Activated T-helper 9 cell treated with anti-CD3 and anti-CD28 coated beads, Interleukin-2, amount 50 U/mL, for 16 hours (primary cell): ENCODE measurements at places on chromosomes 13 and 19.

- no peak for DNase-seq
Measured at GRCh38 chr19:2252055-2252796, 3.1 kb downstream of the AMH start.

- DNase-seq: no peak
Measured at GRCh38 chr19:4807188-4807587, 15.7 kb downstream of the FEM1A start.

DNA sequence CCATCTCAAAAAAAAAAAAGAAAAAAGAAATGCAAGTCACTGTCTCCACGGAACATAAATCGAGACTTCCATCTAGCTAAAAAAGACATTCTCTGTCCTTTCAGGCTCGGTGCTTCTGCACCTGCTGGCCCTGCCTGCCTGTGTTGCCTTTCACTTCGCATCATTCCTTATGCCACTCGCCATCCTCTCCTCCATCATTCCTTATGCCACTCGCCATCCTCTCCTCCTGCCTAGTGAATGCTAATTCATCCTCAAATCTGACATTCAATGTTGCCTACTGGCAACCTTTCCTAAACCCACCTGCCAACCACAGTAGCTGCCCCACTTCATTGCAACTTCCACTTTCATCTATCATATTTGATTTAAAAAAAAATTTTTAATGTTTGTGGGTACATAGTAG, 36.7 kb downstream of the KCTD12 start:
- no peak for DNase-seq

DNA sequence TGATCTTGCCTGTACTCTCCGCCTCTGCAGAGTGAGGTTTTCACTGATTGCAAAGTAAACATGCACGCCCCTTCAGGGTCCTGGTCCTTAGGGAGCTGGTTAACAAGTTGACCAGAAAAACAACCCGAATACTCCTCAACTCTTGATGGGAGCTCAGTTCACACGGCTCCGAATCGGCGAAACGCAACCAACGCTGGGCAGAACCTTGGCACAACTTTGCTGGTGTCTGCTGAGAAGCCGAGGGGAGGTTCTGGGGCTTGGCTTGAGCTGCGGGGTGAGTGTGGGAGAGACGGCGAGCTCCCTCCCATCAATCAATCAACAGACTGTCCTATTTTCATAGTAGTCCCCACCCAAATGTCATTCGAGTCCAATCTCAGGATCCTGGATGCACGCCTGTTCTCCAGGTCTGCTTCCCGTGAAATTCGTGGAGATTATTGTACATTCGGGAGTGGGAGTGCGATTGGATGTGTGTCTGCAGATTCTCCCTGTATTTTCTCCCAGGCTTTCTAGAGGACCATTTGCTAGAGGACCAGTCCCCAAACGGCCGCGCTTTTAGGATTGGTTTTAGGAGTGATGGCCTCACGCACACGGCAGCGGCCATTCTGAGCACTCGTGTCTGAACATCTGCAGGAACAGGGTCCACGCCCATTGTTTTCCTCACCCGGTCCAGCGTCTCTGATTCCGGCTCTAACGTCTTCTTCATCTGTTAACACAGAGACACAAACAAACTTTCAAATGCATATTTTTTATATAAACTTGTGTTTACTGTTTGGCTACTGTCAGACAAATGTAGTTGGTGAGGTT, 51.6 kb upstream of the F7 start:
- DNase-seq: no peak

- no peak for DNase-seq
Measured at GRCh38 chr13:110731072-110731471, 17.6 kb downstream of the ING1 start.

- no peak for DNase-seq
Measured at GRCh38 chr13:49517461-49517860, 21.7 kb downstream of the PHF11 start.

DNA sequence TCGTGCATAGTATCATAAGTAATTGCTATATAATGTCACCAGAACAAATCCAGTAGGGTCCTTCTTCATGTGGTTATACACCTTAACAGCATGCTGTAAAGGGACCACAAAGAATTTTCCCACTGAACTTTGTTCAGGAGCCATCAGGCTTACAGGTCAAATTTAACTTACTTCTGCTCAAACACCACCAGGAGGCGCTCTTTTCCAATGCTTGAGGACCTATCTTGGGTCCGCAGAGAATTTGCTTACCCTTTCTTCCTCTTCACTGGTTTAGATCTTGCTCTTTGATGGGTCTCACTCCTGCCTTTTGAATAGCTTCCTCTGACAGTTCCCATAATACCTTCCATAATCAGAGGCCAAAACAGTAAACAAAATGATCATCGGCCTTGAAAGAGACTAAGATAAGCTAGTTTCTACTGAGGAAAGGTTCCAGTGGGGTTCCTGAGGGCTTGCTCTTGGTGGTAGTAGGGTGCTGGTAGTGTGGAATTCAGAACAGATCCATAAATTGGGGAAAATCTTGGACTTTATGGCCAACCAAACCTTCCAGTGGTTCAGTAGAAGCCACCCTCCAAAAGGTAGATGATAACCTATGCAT, 37.4 kb downstream of the SCGB2B2 start:
- DNase-seq: peak; percentile 26

DNA sequence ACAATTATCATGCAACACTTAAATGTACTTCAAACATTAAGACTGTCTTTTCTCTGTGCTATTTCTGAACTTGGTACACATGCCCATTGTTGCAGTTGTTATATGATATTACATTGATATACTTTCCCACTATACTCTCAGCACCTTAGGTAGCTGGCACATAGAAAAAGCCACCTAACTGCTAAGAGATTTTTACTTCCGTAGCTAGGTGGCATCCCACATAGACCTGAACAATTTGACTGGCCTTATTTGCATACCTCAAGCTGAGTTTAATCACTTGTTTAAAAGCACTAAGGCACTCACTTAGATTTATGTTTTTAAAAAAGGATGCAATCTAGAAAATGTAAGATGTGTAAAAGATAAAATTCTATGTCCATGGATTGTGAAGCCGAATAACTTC, 194.2 kb downstream of the POU4F1 start:
- DNase-seq: no peak

DNA sequence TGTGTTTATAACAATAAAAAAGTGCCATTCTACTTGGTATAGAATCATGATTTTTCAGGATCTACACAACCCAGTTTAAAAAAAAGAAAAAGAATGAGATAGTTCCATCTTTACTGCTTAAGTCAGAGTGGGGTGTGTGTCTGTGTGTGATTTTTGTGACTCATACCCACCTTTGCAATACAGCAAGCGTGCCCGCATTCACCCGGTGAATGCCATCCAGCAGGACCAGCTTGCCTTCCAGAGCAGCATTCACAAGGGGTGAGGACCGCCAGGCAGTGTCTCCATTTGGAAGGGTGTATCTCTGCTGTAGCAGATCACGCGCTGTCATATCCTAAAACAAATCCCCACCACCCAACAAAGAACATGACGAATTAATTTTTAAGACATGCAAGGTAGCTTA, 127.7 kb downstream of the VWA8 start:
- no peak for DNase-seq

- DNase-seq: no peak
Measured at GRCh38 chr13:49690133-49690994, 922 bp downstream of the EBPL start.

- DNase-seq: no peak
Measured at GRCh38 chr19:37893845-37894575, 12.4 kb downstream of the WDR87 start.

DNA sequence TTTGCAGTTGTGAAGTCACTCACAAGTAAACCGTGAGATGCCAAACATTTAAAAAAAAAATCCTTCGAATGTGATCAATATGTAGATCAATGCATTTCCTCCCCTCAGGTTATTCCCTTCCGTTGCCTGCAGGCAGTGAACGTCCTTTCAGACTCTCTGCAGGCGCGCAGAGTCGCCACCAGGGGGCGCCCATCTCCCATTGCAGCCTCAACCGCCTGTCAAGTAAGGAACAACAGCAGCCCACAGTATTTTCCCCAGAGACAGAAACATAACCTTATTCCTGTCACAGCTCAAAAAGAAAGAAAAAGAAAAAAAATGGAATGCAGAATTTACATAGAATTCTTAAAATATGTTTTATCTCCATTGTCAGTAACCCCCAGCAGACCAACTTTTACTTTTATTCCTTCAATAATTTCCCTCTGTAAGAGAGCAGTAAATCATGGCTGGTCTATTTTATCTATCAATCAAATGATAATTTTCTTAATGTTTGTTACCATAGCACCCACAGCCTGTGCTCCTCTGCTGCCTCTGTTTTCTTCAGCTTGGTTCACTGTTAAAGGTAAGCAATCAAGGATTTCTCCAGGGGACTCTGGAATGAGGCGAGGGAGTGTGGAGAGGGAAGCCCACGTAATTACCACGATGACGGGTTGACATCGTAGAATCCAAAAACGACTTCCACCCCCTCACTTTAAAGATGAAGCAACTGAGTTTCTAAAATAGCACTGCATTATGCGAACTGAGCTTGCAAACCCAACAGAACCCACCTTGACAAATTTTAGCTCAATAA, 637.6 kb upstream of the ARGLU1 start:
- peak; percentile 26 for DNase-seq

- no peak for DNase-seq
Measured at GRCh38 chr19:17113127-17113785, 37.7 kb downstream of the MYO9B start.

GRCh38 chr13:51258612-51259548, 36.7 kb downstream of the FAM124A start:
- DNase-seq: no peak

DNA sequence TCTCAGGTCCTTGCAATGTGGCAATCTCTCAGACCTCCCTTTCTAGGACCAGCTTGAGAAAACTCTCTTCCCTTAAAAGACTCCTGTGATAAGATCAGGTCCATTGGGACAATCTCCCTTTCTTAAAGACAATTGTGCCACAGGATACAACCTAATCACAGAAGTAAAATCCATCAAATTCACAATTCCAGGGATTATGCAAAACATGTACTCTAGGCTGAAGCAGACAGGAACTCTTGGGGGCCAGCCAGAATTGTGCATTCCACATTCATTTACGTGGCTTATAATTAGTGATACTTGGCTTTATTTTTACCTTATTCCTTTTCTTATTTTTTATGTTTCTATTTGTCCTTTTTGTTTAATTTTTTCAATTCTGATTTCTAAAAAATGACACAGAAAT, 257.9 kb downstream of the KLF12 start:
- no peak for DNase-seq

GRCh38 chr19:3100747-3101730, 6.9 kb downstream of the GNA11 start:
- no peak for DNase-seq

- DNase-seq: no peak
Measured at GRCh38 chr13:98795220-98795619, 42.7 kb upstream of the SLC15A1 start.

DNA sequence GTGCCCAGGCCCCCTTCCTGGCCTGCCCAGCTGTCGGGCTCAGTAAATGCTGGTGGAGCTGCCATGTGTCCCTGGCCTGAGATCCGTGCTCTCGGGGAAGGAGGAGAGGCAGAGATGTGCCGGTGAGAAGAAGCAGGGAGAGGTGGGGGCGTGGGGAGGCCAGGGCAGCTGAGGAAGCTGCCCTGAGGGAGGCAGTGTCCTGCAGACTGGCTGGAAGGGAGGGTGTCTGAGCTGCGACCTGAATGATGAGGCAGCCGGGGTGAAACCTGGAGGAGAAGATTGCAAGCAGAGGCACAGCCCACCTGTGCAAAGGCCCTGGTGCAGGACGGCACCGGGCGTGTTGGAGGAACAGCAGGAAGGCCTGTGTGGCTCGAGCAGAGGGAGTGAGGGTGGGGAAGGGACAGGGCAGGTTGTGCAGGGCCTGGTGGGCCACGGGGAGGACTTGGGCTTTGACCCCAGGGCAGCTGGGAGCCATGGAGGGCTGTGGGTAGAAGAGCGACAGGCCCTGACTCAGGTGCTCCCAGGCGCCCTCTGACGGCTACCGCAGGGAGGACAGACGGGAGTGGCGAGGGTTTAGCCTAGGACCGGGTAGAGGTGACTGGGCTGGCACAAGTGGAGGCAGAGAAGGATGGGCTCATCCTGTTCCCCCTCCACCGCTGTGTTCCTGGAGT, 14.0 kb upstream of the CELF5 start:
- DNase-seq: peak; percentile 54

GRCh38 chr19:41987141-41987860, 6.7 kb downstream of the ATP1A3 start:
- no peak for DNase-seq

DNA sequence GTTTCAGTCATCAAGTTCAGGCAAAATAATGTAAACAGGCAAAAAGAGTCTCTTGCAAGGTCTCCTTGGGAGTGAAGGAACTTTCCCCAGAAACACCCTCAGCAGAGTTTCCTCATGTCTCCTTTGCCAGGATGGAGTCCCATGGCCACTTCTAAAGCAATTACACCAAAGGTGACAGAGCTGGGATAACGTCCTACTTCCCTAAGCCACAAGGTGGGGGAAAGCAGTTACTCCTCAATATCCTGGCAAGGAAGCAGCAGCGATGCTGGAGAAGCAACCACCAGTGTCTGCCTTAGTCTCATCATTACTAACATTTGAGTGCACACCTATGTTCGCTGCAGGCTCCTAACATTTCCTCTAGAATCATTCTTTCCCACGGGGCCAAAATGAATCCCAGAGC, 88.6 kb downstream of the UBL3 start:
- DNase-seq: no peak

DNA sequence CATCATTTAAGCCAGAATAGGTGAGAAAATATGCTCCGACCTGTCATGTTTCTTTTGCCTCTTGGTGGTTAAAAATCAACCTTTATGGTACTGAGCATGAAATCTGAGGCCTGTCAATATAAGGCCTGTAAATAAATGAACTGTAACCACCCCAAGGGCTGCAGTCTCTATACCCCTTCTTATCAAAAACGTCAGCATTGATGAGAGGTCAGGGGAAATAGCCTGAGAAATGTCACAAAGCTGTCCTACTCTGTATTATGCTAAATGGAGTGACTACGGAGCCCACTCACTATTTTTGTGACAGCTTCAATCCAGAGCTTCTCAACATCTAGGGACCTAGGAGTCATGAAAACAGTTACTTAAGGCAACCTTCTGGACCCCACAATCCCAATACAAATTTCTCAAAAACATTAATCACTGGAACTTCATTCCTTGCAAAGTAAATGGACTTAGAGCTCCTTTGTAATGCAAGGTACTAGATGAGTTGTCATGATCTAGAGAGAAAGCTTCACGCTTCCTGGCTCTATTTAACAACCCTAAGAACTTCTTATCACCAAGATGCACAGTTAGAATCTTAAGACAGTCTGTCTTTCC, 2.7 kb upstream of the RAP2A start:
- no peak for DNase-seq

DNA sequence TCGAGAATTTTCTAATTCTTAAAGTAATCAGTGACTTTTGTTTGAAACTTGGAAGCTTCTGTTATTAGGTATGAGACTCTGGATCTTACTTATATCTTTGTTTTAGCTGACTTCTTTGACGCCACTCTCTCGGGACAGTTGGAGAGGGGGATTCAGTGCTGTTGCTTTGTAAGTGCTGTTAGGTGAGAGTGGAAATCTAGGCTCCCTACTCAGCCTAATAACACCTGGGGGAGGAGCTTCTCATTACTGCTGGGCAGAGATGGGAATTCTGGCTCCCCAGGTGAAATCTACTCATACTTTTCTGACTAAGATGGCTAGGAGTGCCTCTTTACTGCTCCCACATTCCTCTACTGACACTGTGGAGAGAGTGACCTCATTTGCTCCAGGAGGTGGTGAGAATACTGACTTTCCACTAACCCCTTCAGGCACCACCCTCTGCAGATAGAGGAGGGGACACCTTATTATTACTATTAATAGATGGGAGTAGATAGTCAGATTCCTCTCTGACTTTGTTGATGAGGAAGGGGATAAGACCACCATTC, 324.9 kb upstream of the SPRY2 start:
- DNase-seq: no peak

- no peak for DNase-seq
Measured at GRCh38 chr13:81493144-81493543, 1152.2 kb upstream of the SPRY2 start.

GRCh38 chr19:23906835-23907234, 7.9 kb upstream of the ZNF726 start:
- no peak for DNase-seq
